Activated T-helper 17 cell treated with anti-CD3 and anti-CD28 coated beads, Interleukin-2, amount 50 U/mL, for 72 hours (primary cell): ENCODE measurements at places on chromosomes 3 and 15.
A peak's percentile ranks its signal among the peaks of the same experiment; 100 is the strongest.

- ATAC-seq: no peak
These were observed 20.6 kb downstream of the SMARCC1 start for GRCh38 chr3:47761046-47761445.

- ATAC-seq: no peak
These were observed 23.5 kb downstream of the RUVBL1 start for GRCh38 chr3:128100161-128100560.

- ATAC-seq: no peak
These were observed 853.8 kb downstream of the IGSF11 start for GRCh38 chr3:118180853-118181252.

GRCh38 chr15:68888419-68888818 lies 41.9 kb upstream of the SPESP1 start:
- ATAC-seq: no peak

DNA sequence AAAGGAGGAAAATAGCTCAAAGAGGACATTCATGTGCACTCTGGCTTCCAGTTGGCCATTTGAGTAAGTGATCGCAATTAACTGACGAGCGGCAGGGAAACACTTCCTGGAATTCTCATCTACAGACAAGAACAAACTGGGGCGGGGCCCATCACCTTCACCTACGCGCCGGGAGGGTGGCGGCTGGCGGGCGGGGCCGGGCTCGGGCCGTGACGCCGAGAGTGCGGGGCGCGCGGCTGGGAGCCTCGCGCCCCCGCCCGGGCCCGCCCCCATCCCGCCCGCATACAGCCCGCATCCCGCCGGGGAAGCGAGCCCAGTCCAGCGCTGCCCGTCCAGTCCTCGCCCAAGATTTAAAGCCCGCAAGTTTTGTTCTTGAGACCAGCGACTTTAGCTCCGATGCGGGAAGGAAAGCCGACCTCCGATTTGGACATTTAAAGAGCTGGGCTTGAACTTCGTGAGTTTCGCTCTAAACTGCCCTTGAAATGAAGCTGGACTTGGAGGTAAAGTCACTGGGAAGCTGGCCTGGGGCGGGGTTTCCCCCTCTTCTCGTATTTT lies at the start of gene B3GNT5:
Gene B3GNT5 (plus strand): TSS at position 281 of the 555 bp plus-strand sequence. CDS start 16,546 bp downstream, outside the sequence.
- peak; percentile 61 for ATAC-seq

DNA sequence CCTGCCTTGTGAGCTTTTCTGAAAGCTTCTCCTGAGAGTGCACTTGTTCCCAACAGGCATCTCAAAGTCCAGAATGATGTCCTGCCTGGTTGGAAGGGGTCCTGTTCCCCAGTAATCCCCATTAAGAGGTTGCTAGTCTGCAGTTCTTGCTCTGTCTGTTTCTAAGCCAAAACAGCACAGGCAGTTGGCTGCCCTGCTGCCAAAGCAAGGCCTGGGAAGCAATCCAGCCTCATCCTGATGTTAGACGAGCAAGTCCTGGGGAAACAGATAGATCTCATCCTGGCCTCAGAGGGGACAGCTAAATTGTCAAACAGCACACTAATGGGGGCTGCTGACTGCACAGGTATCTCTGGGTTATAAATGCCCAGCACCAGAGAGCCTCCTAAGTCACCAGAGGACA lies 198.0 kb downstream of the EPHB1 start:
- no peak for ATAC-seq

DNA sequence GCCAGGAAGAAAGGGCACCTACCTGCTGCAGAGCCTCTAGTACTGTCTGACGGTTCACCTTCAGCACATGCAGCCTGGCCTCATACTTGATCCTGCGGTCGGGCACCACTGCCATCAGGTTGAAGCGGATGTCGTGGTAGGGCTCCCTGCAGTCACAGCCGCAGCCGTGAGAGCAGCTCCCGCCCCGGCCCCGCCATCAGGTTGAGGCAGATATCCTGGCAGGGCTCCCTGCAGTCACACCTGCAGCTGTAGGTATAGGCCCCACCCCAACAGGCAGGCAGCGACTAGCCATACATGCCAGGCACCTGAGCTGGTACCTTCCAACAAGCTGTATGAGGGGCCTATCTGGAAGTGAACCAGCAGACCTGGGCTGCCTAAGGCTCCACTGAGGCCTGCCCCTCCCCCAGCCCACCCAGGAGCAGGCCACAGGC lies 38.7 kb downstream of the SEMA3G start:
- ATAC-seq: no peak

- no peak for ATAC-seq
These were observed 379.0 kb upstream of the SGO1 start for GRCh38 chr3:20564966-20565365.

- ATAC-seq: no peak
These were observed 59.3 kb downstream of the CEP152 start for GRCh38 chr15:48751595-48751994.

- ATAC-seq: no peak
These were observed 22.5 kb upstream of the BFSP2 start for GRCh38 chr3:133377396-133377795.
